ENCODE measurements at places on chromosomes 11 and 22.
A peak's percentile ranks its signal among the peaks of the same experiment; 100 is the strongest.

- DNase-seq, result peak; percentile 8
These were observed 250.3 kb upstream of the TBCEL start for GRCh38 chr11:120773501-120774031.

DNA sequence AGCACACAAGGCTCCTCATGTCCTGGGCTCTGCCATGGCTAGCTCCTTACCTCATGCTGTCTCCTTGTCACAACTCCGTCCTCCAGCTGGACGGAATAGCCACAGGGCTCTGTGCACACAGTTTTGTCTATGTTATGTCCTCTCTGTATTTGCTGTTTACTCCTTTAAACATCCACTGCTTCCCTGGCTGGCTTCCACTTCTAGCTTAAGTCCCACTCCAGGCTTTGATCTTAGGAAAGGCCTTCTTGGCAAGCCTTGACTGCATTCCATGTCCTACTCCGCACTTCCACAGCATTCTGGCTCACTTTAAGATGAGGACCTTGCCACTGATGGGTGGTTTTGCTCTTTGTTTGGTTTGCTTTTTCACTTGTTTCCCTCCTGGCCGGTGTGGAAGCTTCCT lies 22.9 kb upstream of the ROBO3 start:
- DNase-seq, result no peak

GRCh38 chr11:86021377-86021776 lies 47.5 kb downstream of the PICALM start:
- peak; percentile 74 for DNase-seq

DNA sequence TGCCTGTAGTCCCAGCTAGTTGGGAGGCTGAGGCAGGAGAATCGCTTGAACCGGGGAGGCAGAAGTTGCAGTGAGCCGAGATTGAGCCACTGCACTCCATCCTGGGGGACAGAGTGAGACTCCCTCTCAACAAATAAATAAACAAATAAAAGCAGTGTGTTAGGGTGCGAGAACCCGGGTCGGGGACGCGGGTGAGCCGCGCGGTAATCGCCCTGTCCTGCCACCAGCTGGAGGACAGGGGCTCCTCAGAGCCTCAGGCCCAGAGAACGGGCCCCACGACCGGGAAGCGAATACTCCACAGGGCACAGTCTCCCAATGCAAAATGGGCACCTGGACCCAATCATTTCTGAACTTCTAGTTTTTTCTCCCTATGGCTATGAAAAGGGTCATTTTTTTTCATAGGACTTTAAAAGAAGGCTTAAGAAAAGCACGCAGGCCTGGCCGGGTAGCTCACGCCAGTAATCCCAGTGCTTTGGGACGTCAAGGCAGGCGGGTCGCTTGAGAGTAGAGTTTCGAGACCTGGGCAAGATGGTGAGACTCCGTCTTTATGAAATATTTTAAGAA lies 744 bp upstream of the MCM5 start:
- peak; percentile 45 for DNase-seq

DNA sequence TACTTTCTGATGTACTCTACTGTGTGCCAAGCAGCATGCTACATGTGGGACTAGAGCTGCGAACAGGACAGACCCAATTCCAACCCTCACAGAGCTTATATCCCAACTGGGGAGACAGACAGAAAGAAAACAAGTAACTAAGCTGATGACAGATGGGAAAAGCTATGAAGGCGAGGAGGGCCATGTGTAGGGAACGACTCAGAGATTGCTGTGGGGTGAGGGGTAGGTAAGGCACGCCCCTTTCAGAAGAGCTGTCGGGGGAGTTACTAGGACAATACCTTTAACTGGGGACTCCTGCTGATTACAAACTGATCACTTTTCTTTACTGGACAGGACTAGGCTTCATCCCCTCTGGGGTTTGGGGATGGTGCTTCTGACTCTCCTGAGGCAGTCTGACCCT lies 48.9 kb downstream of the ST3GAL4 start:
- no peak for DNase-seq

GRCh38 chr22:24995649-24996180 lies 43.2 kb downstream of the KIAA1671 start:
- no peak for DNase-seq

GRCh38 chr22:44859641-44860040 lies 107.3 kb downstream of the ARHGAP8 start:
- no peak for DNase-seq

DNA sequence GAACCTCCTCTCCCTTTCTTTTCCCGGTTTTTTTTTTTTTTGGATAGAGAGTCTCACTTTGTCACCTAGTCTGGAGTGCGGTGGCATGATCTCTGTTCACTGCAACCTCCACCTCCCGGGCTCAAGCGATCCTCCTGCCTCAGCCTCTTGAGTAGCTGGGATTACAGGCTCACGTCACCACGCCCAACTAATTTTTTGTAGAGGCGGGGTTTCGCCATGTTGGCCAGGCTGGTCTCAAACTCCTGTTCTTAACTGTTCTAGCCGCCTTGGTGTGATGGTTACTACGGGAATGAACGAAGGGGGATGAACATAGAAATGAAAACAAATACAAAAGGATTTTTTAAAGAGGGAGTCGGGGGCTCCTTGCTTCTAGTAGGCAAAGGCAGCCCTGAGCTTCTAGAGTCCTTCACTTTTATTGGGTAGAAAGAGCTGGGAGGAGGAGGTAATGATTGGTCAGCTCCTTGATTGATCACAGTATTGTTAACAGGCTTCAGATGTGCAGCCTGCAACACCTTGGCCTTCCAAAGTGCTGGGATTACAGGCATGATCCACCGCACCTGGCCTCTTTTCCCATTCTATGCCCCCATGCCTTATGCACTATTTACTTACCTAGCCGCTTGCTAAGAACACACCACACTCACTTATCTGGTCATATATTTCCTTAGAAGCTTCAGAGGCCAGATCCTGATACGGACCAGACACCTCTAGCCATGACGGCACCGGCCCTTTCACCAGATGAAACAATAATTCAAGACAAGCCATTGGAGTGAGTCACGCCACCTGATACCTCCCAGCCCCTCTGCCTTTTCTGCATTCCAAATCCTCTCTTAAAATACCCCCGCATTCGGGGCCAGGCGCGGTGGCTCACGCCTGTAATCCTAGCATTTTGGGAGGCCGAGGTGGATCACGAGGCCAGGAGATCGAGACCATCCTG lies 20.7 kb downstream of the SUSD2 start:
- no peak for DNase-seq

DNA sequence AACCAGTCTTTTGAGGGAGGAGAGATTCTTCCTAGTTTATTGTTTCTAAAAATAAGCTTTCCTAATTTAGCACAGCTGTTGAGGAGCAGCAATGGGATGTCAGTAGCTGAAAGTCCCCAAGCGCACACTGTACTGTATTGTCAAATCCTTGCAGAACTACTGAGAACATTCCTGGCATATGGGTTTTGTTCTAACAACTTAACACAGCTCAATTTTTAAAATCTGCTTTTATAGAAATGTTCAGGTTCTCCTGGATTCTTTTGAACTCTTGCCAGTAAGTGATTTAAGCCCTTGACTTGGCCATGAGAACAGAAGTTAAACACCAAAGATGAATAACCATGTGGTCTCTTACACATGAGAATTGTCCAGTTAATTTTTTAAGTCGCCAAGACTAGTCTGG lies 218.6 kb downstream of the FAT3 start:
- DNase-seq, result no peak

DNA sequence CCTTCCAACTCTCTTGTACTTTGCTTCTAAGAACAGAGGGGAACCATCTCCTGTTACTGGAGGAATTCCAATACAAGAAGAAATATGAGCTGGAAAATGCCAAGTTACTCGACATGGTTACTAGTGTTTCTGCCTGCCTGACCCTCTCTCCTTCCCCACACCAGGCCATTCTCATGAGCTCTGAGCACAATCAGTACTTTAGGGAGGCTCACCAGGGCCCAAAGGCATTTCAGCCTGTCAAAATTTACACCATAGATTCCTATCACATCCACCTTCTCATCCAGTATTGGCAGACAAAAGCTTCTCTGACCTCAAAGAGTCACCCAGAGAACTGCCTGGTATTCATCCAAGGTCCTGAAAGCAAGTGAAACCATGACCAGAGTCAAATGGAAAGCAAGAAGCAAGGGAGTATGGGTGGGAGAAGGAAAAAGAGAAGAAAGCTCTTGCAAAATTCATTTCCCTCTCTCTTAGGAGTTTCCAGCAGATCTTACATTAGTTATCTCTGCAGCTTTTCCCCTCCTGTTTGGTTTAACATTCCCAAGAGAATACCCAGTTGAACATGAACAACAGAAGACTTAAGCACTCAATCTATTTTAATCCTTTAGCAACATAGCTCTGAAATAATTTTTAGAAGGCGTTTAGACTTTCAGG lies 58.7 kb upstream of the NCAM1 start:
- no peak for DNase-seq

- DNase-seq, result no peak
These were observed 29.0 kb downstream of the P4HA3 start for GRCh38 chr11:74282421-74282820.

- DNase-seq, result no peak
These were observed 37.6 kb downstream of the SHANK2 start for GRCh38 chr11:71214553-71215424.

GRCh38 chr11:16126362-16126761 lies 230.0 kb downstream of the SOX6 start:
- peak; percentile 4 for DNase-seq

DNA sequence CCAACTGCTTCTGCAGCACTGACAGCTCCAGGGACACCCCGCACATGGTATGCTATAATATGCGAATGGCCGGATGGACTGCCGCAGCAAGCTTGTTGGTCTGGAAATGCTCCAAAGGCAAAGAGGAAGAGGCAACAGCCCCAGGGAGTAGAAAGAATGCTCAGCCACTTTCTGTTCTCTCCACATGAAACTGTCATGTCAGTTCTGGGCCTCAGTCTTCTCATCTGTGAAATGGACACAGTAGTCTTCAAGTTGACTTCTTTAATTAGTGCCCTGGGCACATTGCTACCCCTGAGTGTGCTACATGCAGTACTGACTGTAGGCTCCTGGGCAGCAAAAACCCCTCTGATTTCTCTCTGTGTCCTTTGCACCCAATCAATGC lies 19.9 kb downstream of the IL10RA start:
- DNase-seq, result no peak

GRCh38 chr11:26333906-26334305 lies 2.0 kb downstream of the ANO3 start:
- DNase-seq, result no peak

- no peak for DNase-seq
These were observed 3.9 kb downstream of the RASL10A start for GRCh38 chr22:29311464-29312217.

GRCh38 chr11:67502328-67502979 lies 2.7 kb downstream of the PITPNM1 start:
- DNase-seq, result no peak

DNA sequence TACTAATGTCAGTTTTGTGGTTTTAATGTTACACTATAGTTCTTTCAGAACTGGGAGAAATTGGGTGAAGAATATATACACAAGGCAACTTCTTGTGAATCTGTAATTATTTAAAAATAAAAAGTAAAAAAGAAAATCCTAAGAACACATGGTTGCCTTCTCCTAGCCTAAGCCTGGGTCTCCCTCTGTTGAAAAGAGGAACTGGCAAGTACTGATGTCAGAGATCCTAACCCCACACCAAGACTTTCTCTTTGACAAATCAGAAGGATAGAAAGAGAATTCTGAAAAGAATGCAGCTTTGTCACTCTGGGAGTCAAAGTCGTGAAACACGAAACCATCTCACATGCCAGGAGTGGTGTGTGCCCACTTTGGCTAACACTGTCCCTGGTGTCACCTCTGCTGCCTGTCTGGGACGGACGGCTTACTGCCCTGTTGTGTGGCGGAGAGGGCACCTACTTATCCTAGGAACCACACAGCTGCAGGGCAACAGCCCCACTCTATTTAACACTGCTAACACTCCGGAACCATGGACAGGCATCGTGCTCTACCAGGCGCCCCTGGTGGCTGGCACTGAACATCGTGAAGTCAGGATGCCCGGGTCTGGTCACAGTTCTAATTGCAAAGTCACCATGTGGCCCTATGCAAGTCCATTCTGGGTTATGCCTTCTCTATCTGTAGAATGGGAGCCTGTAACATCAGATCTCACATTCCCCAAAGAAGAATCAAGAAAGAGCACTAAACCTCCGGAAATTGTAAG lies 108.7 kb upstream of the CD82 start:
- peak; percentile 25 for DNase-seq

- peak; percentile 59 for DNase-seq
These were observed 6.0 kb upstream of the SLC35F2 start for GRCh38 chr11:107864591-107864990.

DNA sequence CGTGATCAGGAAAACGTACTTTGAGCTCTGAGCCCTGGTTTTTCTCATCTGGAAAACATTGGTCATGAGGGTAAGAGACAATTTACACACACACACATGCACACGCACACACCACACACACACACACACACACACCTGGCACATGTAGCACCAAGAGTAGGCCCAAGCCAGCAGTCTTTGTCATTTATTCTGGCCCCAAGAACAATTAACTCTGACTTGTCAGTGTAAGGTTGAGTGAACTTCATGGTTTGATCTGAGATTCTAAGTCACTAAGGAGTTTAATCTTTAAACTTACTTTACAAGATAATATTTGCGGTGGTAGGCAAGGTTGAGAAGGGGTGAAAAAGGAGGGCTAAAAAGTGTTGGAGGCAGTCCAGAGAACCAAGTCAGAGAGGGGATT lies 44.1 kb downstream of the MMP20 start:
- DNase-seq, result no peak

DNA sequence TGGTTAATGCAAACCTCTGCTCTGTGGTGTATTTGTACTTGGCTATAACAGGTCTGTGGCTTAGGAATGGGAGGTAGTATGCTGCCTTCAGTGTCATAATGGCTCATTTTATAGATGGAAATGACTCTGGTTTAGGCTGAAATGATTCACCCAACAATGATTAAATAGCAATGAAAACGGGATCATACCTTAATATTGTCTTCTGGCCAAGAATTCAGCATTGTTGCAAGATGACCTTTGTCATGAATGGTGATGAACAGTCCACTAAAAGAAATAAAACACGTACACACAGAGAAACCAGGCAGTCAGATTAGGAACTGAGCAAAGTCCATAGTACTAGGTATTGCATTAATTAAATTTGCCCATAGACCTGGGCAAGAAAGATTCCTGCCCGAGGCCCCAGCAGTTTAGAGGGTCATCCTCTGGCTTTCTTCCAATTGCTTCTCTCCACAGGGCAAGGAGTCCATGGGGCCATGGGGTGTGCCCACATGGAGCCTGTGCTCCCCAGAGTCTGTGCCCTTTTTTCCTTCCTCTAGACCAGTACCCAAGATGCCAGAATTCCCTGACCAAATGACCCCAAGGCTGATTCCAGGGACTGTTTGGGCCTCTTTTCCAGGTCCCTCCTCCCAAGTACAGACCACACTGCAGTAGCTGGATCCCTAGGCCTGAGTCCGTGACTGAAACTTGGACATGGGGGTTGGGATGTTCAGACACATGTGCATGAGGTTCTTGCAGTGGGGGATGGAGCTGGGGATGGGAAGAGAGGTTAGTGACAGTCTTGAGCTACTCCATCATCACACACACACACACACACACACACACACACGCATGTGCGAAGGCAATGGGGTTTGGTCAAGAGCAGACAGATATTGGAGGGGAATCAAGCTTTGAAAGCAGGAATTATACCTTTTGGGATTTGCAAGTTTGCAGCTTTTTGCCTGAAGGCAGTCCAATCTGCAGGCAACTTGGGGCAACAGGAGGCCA lies 134.2 kb downstream of the CCDC81 start:
- no peak for DNase-seq

Measured in hematopoietic multipotent progenitor cell treated with erythropoietin and hydrocortisone succinate and interleukin-3 and kit ligand, for 4 days (in vitro differentiated cells).